ENCODE measurements at places on chromosomes 7 and 10.

DNA sequence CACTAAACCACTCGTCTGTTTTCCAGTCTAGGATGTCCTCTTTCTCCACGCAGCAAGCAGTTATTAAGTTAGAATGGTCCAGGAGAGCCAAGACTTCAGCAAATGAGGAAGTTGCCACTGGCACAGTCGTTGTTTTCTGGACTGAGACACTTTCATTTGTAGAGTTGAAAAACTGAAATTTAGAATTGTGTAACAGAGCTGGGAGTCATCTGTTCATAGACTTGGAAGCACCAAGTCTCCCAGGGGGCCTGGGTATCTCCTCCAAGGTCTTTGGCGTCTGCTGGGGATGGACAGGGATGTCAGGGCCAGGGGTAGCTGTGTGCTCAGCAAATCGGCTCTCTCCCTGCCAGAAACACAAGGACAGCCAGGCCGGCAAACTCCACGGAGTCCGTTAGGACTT lies 208.4 kb downstream of the FANK1 start:
- DNase-seq = no peak

DNA sequence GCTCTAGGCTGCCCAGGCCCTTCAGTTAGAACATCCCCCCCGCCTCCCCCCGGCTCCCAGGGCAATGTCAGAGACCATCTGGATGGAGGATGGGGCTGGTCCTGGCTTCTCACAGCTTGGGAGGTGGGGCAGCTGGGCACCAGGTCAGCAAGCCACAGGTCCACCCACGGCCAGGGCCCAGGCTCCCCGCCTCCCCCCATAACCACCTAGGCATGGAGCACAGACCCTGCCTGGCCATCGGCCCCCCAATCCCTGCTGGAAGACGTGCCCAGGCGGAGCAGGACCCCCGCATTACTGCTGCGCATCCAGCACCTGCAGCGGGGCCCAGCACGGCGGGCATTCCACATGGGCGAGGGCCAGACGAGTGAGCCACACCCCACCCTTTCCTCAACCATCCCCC lies 169.6 kb downstream of the ELFN1 start:
- no peak for DNase-seq

- no peak for DNase-seq
Measured at GRCh38 chr10:78341953-78342614, 308.4 kb downstream of the RPS24 start.

- no peak for DNase-seq
Measured at GRCh38 chr7:80942261-80943041, 23.6 kb upstream of the SEMA3C start.

GRCh38 chr7:42097752-42098151 lies 139.3 kb downstream of the GLI3 start:
- DNase-seq = no peak

DNA sequence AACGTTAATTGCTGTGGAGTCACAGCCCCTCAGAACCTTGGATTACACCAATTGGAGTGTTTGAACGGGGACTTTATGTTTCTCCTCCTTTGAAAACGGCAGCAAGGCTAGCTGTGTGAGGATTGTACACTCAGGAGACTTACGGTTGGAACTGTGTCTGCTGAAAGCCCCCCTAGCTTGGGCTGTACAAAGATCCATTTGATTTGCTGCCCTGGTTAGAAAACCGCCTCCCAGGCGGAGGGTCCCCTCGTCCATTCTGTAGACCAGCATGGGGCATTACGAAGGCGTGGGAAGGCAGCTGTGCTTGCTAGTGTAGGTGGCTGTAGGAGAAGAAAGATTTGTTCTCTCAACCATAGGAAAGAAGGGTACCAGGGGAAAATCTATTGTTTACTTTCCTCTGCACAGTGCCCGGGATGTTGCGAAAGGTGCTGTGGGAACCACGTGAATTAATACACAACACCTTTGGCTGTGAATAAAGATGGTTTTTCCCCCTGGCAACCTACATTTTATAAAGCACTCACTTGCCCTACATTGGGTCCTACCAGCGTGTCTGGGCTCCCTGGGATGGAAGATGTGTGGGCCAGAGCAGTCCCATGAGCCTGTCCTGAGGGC lies 73.4 kb upstream of the BTBD16 start:
- DNase-seq = no peak

GRCh38 chr7:5824297-5824610 lies 42.8 kb upstream of the RNF216 start:
- DNase-seq = peak; percentile 22

DNA sequence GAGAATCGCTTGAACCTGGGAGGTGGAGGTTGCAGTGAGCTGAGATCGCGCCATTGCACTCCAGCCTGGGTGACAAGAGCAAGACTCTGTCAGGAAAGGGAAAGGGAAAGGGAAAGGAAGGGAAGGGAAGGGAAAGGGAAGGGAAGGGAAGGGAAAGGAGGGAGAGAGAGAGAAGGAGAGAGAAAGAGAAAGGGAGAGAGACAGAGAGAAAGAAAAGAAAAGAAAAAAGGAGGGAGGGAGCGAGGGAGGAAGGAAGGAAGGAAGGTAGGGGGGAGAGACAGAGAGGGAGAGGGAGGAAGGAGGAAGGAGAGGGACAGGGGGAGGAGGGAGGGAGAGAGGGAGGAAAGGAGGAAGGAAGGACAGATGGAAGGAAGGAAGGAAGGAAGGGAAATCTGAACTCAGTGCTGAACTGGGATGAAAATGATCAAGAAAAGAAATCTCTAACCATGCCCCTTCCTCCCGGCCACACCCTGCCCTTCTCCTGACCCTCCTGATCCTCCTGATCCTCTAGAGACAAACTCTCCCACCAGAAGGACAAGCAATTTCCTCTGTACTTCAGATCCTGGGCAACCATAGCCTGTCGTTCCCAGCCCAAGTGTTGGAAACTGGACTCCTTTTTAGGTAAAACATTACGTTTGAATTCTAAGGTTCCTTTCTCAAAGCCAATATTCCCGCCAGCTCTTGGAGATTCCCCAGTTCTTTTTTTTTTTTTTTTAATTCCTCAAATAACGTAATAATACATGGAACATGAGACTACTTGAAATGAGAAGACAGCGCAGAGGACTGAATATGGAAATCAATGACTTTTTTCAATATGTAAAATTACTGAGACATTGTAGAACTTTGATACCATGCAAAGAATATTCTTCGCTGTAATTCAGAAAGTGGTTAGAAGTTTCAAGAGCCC lies 32.1 kb downstream of the NMT2 start:
- no peak for DNase-seq

GRCh38 chr7:101927802-101928201 lies 110.4 kb downstream of the CUX1 start:
- DNase-seq = no peak

DNA sequence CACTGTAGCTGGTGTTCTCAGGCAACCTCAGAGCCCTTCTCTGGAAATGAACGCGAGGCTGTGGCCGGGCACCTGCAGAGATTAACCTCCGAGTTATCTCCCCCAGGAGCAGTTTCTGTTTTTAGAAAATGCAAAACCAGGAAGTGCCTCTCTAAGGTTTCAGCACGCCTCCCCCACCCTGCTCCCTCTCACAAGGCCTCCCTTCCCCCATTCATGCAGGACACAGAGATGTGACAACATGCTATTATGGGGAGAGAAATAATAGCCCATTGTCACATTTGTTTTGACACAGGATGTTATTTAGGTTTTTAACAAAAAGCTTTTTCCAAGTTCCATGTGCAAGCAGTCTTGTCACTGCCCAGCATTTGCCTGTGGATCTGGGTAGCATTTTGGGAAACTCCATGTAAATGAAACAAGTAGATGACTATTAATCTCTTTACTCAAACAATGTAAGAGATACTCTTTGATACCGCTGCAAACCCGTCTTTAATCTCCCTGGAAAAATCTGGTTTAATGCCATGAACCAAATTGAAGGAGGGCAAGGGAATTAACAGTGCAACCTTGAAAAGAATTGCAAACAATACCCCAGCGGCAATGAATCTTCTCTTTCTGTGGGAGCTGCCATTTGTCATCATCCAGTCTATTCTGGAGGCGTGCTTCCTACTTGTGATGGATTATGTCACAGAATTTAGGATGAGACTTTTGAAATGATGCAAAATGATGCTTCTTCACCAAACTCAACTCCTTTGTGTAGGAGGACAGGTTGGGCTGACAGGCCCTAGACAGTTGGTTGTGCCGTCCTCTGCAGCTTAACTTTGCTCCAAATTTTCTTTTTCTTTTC lies 86.5 kb upstream of the NMT2 start:
- DNase-seq = no peak

GRCh38 chr10:110016039-110016438 lies 8.3 kb downstream of the ADD3 start:
- DNase-seq = no peak

DNA sequence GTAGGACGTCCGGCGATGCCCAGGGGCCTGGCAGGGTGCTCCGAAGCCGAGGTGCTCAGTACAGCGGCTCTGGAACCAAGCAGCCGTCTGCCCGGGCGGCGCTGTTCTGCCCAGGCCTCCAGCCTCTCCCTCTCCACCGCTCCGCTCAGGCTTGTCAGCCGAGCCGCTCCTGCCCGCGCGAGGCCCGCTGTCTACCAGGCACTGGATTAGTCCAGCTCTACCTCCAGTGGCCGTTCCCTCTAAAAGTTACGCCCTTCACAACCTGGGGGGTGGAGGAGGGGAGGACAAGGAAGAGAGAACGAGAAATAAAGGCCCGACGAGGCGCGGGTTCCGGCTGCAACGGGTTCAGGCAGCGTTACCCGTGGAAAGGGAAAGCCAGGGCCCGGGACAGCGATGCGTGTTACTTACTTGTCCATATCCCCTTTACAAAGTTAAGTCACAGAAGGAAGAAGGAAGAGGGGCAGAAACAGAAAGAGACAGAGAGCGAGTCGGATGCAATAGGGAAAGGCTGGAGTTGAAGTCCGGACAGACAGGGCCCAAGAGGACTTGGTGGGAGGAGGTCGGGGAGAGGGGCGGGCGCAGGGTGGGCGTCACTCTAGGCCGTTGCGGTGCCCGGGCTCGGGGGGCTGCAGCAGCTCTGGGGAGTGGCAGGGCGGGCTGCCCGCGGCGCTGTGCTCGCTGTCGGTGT lies 2.8 kb downstream of the SP8 start:
- no peak for DNase-seq

GRCh38 chr7:585873-586272 lies 66.2 kb upstream of the PDGFA start:
- no peak for DNase-seq
